Activated T-helper 1 cell treated with Interleukin-2 at 50 U/mL for 16 hours (primary cell): ENCODE measurements at places on chromosomes 3 and 15.

DNA sequence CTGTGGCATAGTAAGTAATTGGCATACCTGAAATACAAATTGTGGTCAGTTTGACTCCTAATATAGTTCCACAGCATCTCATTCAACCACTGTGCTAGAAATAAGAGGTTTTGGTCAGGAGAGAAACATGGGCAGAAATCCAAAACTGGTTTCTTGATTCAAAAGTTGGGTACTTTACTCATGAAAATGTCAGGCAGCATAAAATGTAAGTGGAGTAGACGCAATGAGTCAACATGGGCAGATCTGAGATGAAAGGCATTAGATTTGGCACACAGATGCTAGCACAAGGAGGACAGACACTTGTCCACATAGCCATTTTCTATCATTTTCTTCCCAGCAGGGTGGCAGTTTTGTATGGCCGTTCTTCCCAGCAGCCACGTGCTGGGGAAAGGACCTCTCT, 255.8 kb upstream of the CDIN1 start:
- DNase-seq: no peak

GRCh38 chr3:65314916-65315315, 627.1 kb upstream of the ADAMTS9 start:
- no peak for DNase-seq

DNA sequence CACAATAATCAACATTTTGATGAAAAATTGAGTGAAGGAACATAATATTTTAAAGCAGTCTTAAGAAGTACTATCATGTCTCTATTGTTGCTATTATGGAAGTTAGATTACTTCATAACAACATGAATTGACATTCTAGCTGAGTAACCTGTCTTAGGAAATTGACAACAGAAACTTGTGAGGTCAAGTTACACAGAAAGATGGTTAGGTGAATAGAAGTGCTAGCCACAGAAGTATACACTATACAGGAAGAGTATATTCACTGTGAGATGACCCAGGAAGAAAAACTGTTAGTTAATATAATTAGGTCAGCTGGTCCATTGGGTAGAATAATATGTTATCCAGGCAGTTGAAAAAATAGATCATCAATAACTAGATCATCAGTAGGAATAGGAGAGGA, 31.2 kb downstream of the MLF1 start:
- no peak for DNase-seq

DNA sequence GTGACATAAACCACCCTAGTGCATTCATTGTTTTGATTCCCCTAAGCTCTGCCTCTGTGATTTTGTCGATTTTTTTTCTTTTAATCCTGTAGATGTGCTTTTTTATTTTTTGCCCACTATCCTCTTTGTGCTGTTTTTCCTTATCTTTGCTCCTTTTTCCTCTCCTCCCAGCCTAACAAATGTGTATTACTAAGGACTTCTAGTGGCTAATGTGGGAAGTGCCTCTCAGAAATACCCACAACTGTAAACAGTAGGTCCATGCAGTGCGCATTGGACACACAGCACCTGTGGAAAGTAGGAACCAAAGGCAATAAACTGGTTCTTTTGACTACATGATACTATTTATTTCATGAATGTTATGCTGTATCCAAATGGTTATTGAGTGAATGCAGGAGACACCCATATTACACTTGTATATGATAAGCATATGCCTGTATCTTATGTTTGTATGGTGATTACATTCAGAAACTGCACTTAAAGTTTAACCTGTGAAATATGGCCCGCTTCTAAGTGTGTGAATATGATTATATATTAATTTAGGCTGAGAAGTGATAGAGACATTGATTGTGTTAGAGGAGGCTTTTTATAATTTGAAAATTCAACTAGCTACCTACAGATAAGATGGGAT, 147.8 kb downstream of the PLCL2 start:
- DNase-seq: no peak

DNA sequence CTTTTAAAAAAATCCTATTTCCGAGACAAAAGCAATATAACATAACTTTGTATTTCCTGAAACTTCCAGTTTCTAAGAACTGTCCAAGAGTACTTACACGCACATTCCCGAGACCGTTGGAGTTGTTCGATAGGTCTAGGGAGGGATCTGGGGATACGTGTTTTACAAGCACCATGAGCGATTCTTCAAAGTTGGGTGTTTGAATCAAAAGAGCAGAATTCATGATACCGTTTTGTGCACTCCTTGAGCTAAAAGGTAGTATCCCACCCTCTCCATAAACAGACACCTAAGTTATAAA, 700 bp upstream of the EDEM1 start:
- DNase-seq: no peak

GRCh38 chr3:51384055-51384725, 901 bp upstream of the MANF start:
- DNase-seq: no peak

DNA sequence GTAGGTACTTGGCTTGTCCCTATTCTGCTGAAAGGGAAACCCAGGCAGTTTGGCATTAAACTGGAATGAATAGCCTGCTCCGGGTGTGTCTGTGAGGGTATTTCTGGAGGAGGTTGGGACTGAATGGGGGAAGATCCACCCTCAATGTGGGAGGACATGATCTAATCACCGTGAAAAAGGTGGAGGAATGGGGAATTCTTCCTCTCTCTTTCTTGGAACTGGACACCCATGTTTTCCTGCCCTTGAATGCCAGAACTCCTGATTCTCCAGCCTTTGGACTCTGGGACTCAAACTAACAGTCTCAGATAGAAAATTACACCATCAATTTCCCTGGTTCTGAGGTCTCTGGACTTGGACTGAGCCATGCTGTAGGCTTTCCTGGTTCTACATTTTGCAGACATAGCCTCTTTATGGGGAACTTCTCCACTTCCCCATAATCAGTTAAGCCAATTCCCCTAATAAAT, 391.7 kb downstream of the EDEM1 start:
- DNase-seq: no peak

DNA sequence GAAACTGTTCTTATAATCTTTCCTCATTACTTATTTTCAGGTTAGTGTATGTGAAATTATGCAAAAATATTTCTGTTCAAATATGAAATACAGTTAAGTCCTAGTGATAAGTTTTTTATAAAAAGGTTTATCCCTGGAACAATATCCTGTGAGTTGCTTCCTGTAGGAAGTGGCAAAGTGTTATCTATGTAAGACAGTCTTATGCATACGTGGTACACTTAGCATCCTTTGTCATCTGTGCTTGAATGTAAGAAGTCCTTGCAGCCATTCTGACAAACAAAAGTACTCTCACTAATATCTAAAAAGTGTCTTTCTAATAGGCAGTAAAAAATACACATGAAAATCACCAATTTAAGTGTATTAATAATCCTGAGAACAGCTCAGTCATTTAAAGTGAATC, 372.5 kb upstream of the BCHE start:
- DNase-seq: no peak

DNA sequence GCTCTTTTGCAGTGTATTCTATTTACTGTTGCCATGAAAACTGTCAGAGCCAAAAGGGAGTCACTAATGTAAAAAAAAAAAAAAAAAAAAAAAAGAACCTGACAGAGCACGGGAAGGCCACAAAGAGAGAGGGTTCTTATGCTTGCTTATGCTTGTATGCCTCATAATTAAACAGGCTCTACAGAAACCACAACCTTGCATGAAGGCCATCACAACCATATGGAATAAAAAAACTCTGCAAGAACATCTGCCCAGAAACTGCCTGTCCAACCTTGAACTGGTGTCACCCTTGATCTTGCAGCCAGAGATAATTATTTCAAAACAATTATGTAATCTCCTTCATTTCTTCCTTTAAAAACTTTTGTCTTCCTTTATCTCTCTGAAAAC, 50.1 kb downstream of the CFAP20DC start:
- no peak for DNase-seq
